HepG2 (cell line): ENCODE measurements at places on chromosomes 1 and 21.

GRCh38 chr1:31943546-31944184, 5.5 kb upstream of the PTP4A2 start:
- no peak for DNase-seq

DNA sequence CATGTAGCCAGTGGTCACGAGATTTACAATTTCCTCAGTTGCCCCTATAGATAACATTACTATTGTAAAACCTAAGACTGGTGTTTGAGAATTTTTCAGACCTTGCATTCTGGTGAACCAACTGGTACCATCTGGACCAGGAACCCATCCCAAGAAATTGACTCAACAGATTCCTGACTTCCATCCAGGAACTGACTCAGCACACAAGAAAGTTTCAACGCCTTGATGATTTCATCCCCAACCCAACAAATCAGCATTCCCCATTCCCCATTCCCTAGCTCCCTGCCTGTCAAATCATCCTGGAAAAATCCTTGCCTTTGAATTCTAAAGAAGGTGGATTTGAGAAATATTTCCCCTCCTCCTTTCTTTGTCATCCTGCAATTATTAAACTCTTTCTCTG, 529.8 kb upstream of the PRMT6 start:
- DNase-seq: no peak

DNA sequence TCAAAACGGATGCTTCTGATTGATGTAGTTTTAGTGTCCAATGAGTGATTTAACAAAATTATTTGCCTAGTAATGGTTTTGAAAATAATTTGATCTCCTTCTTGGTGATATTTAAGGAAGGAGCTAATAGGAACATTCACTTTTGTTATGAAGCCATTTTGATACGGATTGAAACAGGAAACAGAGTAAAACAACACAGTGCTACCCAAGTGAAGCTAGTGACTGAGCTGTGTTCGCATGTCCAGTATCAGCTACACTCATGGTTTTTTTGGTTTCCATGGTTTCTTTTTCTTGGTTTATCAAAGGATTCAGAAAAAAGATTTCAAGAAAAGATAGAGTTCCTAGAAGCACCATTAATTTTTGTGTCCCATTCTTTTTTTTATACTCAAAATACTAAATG, 40.1 kb upstream of the PLEKHO1 start:
- DNase-seq: no peak

DNA sequence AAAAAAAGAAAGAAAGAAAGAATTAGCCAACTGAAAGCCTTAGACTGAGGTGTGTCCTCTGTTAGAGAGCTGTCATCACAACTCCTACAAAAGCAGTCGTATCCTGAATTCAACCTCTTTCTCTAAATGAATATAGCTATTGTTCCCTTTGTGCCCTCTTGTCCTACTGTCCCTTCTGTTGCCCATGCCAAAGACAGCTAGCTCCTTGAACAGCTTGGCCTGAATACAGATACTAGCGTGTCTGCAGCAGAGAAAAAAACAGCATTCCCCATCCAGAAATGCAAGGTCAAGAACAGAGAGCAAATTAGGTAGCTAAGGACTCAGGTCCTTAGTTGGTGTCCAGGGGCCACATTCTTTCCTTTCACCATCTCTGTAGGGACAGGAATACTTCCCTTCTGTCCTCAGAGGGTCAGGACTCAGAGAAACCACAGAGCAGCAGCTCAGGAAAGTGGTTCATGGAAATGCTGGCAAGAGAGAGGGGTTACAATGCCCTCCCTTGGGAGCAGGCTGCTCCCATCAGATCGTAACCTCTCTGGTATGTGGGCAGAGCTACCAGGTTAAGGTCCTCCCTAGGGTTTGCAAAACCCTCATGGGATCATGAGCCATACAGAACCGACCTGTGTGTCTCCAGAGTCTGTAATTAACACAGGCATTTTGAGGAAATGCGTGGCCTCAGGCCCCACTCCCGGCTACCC, 1.8 kb upstream of the ZBTB48 start:
- DNase-seq: no peak

DNA sequence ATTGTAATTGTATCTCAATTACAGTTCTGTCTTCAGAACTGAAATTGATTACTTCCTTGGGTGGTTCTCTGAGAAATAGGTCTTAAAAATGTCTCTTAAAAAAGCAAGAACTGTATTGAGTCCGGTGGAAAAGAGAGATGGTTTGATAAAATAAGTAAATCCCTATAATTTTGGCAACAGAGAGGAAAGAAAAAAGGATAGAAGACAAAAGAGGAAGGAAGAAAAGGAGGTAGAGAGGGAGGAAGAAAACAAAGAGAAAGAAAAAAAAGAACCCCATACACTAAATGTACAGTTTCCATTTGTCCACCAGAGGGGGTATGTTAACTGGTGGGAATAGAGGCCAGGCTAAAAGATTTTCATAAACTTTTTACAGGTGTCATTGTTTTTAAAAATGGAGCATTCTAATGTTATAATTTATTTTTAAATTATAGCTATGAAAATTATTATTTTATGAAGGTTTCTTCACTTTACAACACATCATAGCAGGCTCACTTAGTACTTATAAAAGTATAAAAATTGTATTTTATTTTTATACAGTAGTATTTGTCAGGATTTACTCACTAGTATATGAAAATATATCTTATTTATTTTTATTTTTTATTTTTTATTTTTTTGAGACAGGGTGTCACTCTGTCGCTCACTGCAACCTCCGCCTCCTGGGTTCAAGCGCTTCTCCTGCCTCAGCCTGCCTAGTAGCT, 2.1 kb upstream of the UBE2T start:
- DNase-seq: peak; percentile 56

GRCh38 chr1:225736437-225737098, 41.1 kb upstream of the SRP9 start:
- DNase-seq: no peak

GRCh38 chr1:42932442-42932941, 26.2 kb downstream of the SLC2A1 start:
- no peak for DNase-seq

DNA sequence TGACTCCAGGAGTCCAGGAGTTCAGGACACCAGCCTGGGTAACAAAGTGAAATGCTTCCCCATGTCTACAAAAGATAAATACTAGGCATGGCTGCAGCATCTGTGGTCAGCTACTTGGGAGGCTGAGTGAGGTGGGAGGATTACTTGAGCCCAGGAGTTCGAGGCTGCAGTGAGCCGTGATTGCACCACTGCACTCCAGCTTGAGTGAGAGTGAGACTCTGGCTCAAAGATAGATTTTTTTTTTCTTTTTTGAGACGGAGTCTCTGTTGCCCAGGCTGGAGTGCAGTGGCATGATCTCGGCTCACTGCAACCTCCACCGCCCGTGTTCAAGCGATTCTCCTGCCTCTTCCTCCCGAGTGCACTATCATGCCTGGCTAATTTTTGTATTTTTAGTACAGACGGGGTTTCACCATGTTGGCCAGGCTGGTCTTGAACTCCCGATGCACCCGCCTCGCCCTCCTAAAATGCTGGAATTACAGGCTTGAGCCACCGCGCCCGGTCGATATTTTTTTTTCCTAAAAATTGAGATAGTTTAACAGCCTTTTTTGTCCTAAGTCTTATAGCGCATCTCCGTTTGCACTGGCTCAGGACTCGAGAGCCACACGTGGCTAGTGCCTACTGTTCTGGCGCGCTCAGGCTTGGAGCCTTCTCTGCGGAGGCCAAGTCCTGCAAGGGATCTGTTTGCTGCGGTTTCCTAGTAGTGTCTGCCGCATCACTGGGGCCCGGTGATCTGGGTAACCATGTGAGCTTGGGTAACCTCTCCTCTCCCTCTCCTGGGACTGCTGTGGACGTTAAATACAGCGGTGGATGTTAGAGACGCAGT, 1.0 kb upstream of the MFN2 start:
- DNase-seq: no peak

DNA sequence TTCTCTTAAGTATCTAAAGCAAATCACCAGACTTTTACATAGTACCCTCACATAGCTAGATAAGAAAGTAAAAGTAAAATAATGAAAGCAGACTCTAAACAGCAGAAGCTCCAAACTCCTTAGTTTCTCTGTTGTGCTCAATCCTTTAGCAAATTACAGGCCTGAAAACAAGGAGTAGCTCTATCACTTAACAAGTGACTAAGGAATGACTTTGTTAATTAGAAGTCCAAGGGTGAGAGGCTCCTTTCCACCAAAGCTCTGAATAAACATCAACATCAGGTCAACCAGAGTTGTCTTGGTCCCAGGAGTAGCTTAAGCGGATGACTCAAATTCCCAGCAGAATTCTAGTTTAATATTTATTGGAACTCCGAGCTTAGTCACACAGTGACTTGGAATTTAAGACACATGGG, 5.9 kb downstream of the NRIP1 start:
- no peak for DNase-seq

- DNase-seq: no peak
These were observed 146.7 kb downstream of the HLX start for GRCh38 chr1:221025956-221026355.

DNA sequence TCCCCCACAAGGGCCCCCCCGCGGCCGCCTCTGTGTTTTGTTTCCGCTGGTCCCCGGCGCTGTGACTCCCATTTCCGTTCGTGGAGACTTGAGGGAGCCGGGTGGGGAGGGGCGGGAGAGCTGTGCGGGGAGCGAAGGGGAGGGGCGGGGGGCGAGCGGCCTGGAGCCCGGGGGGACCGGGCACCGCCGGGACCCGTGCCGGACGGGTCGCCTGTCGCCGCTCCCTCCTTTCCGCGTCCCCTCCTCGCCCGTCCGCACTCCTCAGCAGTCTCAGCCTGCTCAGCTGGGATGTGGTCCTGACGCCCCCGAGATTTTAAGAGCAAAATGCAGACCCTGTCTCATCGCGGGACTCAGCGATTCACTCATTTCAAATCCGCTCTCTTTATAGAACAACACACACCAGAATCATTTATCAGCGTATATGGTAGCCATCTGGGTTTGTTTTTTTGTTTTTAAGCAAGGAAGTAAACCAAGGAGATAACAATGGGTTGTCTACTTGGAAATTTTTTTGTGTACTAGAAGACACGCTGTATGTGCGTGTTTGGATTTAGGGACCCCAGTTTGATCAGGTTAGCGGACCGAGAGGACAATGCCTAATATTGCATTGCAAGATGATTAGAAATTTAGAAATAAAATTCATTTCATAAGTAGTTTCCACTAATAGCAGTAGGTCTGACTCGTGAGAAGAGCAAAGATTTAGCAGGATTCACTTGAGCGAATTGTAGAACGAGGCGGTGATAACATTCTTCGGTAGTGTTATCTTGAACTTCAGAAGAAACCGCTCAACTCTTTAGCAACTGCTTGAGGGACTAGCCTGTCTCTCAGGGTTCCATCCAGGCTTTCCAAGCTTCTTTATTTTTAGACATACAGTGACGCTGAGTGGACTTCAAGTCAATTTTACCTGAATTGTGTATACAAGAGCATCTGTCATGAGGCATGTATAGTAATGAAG, 1.1 kb downstream of the GABPA start:
- DNase-seq: peak; percentile 80

DNA sequence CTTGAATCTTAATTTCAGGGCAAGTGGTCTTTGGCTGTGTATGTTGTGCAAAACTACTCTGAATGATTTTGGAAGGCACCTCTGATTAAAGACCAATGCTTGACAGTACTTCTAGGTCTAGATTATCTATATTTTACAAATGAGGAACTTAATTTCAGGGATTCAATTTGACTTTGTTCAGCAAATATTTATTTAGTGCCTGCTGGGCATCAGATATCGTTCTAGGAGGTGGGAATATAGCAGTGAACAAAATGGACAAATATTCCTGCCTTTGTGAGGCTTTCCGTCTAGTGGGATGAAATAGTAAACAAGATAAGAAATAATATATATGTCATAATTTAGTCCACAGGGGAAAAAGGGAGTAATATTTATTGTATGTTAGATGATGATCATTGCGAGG, 4.7 kb downstream of the ZNF326 start:
- DNase-seq: no peak

GRCh38 chr1:38724160-38725131, 135.1 kb downstream of the RRAGC start:
- no peak for DNase-seq

DNA sequence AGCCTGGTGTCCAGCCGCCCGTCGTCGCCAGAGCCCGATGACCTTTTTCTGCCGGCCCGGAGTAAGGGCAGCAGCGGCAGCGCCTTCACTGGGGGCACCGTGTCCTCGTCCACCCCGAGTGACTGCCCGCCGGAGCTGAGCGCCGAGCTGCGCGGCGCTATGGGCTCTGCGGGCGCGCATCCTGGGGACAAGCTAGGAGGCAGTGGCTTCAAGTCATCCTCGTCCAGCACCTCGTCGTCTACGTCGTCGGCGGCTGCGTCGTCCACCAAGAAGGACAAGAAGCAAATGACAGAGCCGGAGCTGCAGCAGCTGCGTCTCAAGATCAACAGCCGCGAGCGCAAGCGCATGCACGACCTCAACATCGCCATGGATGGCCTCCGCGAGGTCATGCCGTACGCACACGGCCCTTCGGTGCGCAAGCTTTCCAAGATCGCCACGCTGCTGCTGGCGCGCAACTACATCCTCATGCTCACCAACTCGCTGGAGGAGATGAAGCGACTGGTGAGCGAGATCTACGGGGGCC, 1.2 kb downstream of the OLIG2 start:
- DNase-seq: no peak

- DNase-seq: no peak
These were observed 94.0 kb downstream of the PCP4 start for GRCh38 chr21:39961251-39961650.

DNA sequence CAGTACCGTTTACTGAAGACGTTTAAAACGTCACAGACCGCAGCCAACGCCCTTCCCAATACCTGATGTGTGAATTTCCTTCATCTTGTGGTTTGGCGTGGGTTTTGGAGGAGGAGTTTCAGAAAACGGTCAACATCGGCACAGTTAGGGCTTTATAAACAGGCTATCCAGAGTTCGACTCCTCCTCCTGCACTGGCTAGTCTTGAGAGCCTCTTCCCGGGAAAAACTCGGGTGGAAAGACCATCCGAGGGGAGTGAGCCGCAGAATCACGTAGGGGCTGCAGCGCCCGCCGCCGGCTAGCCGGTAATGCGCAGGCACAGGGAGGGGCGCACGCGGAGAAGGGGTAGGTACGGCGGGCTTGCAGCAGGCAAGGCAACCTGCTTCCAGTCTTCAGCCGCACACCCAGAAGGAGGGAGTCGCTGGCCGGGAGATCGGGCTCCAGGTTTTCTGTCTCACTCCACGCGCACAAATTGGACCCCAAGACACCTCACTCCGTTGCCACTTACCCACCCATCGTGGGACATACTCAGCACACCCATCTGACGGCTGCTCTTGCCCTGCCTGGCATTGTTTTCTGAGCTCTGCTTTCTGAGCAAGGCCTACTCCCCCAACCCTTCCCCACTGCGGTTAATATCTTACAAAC, 25.4 kb downstream of the SLC19A2 start:
- DNase-seq: no peak
